ENCODE measurements at places on chromosomes 12 and 14.

DNA sequence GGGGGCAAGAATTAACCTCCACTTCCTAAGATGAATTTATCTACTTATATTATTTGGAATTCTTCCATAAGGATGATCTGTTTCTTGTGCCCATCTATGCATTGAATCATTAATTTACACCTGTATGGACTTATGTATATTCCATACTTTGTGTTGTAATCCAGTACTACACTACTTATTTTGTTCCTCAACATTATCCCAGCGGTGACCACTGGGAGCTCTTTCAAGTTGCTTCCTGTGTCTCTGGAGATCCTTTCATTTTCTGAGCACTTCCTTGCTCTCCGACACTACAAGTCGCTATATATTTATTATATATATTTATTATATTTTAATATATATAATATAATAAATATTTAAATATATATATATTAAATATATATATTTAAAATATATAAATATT, 54.9 kb upstream of the SCN8A start:
- DNase-seq: no peak

GRCh38 chr12:26113853-26114719, 10.8 kb downstream of the BHLHE41 start:
- peak; percentile 92 for DNase-seq

DNA sequence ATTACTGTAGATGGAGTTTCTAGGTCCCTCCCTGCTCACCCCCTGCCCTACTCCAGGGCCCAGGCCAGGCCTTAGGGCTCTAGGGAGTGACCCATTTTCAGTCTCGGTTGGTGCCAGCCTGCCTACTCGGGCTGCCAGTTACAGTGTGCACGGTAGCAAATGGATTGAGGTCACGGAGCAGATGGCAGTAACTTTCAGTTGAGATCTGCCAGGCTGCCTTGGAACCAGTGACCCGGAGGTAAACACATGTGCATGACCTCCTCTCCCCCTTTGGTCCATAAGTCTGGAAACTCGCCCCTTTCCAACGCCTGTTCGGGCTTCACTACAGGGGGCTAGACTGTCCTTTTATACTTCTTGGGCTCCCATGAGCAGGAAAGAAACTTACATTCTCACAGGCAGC, 139.7 kb upstream of the TBX3 start:
- no peak for DNase-seq

DNA sequence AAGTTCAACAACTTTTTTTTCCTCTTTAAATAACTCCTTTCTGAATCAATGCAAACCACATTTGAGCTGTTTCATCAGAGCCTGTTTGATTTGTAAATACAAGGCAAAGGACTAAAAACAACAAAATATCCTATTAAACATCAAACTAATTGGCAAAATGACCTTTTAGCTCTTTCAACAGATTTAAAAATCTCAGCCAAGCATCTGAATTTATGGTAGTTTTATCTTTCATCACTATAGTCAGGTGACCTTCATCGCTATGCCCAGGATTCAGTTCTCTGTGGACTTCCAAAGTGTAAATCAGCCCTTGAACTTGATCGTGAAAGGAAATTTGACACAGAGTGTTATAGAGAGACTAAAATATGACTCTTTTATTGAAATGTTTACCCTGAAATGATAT, 1554.5 kb upstream of the FLRT2 start:
- DNase-seq: no peak

GRCh38 chr14:75090353-75090752, 20.9 kb downstream of the ZC2HC1C start:
- no peak for DNase-seq

DNA sequence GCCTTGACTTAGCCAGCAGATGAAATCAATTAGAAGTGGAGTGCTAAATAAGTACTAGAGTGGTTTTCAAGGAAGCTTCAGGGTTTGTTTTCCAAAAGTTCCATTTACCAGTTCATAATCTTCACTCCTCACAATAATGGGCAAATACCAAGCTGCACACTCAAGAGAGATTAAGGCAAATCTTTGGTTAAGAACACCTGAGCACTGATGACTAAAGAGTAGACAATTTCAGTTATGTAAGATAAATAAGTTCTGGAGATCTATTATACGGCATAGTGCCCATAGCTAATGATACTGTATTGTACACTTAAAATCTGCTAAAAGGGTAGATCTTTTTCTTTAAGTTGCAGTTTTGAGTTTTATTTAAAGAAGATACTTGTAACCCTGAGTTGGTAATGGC, 125.0 kb downstream of the ARMH4 start:
- no peak for DNase-seq

GRCh38 chr12:92000597-92000996, 145.0 kb downstream of the BTG1 start:
- DNase-seq: no peak

DNA sequence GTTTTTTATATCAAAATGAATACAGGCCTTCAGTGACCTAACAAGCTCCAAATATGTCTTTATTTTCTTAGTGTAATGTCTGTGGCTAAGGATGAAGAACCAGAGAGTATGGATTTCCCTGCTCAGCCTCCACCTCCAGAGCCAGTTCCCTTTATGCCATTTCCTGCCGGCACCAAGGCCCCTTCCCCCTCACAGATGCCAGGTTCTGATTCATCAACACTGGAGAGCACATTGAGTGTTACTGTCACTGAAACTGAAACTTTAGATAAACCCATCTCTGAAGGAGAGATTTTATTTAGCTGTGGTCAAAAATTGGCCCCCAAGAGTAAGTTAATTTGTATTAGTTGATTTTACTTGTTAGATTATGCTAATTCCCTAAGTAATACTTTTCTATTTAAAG, 61.0 kb downstream of the KIAA0586 start:
- peak; percentile 13 for DNase-seq

- no peak for DNase-seq
Measured at GRCh38 chr12:85820101-85820500, 16.1 kb downstream of the RASSF9 start.

- DNase-seq: peak; percentile 25
Measured at GRCh38 chr14:90301668-90302090, 30.1 kb downstream of the NRDE2 start.

DNA sequence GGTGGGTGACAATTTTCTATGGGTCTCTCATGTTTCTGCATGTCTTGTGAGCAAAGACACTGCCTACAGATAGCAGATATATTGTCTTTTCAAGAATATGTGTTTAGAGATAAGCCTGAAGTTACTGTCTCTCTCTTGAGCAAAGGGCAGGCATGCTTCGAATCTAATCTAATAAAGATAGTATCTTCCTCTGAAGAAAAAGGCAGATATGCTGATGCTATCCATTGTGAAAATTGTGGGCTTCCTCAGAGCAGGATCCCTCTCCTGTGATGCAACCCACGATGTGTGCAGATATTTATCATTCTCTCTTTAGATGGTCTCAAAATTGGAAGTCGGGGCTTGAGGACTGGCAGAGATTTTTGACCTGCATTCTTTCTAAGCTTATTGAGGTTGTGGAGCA, 187.0 kb downstream of the DACT1 start:
- no peak for DNase-seq

DNA sequence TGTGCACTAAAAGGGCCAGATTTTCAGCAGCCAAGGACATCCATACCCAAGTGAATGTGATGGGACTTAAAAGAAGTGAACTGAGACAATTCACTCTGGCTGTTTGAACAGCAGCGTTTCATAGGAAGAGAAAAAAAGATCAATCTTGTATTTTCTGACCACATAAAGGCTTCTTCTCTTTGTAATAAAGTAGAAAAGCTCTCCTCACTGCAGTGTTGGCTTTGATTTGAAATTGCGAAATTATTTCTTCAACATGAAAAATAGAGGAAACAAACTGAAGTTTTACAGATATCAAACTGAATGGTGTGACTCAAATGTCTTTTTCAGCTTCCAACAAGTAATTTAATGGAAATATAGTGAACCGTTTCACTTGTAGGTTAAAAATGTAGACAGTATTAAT, 11.3 kb upstream of the KCNMB4 start:
- DNase-seq: no peak

DNA sequence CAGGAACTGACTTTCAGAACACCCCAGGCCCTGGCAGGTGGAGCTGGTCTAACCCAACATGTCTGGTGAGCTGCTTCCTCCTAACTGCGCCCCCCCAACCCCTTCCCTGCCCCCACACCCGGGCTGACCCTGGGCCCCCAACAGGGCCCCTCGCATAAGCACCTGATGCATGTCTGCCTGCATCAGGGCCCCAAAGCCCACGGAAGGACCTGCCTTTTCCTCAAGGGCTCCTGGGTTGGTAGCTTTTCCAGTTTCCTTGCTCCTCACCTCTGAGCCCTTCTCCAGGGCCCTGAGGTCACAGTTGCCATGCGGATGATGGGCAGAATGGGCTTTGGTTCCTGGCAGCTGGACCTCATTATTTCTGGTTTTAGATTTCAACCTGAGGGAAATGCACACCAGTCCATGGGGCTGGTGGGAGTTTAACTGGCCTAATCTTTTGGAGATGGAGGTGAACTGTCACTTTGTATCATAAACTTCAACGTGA, 18.5 kb downstream of the TESC start:
- DNase-seq: no peak

DNA sequence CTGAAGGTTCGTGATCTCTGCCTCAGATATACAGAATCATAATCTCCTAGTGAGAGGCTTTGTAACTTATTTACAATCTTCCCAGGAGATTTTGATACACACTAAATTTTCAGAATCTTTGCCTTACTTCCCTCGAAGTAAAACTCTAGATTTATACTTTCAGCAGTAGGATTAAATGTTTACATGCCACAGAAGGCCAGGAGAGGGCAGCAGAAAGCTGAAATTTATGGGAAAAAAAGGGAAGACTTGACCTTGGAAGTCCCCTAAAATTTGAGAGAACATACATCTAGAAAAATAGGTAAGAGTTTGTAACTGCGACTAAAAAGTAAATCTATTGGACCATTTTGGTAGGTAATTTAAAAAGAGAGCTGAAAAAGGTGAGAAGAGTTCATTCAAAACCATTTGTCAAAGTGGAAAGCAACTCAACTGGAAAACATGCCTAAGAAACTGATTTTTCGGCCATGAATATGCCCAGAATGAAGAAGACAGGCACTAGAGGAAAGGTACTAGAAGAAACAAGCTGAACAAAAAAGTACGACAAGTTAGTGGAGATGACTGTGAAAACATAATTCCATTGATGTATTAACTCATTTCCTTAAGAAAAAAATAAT, 242.0 kb upstream of the MDGA2 start:
- DNase-seq: no peak

DNA sequence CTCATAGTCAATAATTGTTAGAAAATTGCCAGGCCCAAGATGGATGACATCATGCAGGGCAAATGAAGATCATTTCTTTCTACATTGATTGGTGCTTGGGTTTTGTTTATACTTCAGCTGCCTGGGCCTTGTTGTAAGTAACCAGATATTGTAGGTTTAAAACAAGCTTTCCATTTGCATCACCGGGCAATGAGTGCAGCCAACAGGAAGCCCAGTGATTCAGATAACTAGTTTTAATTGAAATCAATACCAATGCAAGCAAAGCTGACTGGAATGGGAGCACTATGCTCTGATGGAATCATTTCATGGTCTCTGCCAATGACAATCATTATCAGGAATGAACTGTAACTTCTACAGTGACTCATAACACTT, 279.3 kb downstream of the DUSP6 start:
- peak; percentile 96 for DNase-seq

- no peak for DNase-seq
Measured at GRCh38 chr14:76774821-76775694, 13.8 kb downstream of the VASH1 start.

- no peak for DNase-seq
Measured at GRCh38 chr12:127143020-127143419, 1124.0 kb upstream of the TMEM132C start.

DNA sequence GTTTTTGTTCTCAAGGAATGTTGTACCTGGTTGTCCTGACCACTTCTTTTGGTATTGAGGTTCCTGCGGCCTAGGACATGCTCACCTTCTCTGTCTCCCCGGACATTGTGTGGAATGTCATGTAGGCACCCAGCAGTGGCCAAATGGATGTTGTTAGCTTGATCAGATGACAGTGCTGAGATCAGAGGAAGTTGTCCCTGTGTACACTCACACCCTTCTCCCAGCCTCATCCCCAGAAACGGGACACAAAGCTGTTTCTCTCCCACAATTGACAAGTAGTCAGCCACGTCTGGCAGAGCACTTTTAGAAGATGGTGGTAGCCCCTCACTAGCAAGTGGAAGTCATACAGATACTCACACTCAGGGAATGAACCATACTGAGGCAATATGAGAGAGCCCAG, 3.0 kb downstream of the PLEKHH1 start:
- no peak for DNase-seq

DNA sequence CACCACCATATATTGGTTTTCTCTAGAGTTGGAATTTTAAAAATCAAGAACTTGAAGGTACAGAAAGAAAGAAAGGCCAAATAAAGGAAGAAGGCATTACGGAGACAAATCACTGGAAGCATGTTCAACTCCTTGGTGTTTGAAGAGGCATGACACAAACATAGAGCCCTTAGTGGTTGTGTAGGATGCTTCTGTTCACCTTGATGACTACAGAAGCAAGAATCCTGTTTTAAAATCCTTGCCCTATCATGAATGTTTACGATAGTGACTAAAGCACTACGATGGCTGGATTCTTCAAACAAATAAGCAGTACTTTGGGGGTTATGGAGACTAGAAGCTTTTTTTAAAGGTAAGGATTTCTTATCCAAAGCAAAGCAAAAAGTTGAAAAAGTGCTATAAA, 10.3 kb upstream of the ISM2 start:
- no peak for DNase-seq

DNA sequence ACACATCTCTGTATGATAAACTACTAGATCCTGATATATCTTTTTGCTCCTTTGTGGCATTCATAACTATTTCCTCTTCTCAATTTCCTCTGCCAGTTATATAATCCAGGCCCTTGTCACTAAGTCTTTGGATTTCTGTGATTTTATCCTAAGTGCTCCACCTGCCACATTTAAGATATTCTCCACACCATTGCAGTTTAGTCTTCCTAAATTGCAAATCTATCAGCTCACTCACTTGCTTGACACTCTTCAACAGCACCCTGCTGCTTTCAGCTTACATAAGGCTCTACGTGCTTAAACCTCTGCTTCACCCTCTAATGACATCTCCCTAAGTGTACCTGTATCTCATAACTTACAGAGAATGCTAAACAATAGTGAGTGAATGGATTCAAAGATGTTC, 1032.2 kb upstream of the SEL1L start:
- no peak for DNase-seq

- DNase-seq: no peak
Measured at GRCh38 chr12:13375583-13376345, 179.2 kb downstream of the EMP1 start.

GRCh38 chr12:84601483-84601882, 311.1 kb downstream of the SLC6A15 start:
- DNase-seq: no peak

GRCh38 chr14:92585981-92586937, 72.7 kb downstream of the RIN3 start:
- peak; percentile 98 for DNase-seq

Data from stromal cell of bone marrow (primary cell).